ENCODE measurements at places on chromosomes 2 and 18.

GRCh38 chr2:18176679-18177215 lies 298.3 kb downstream of the KCNS3 start:
- no peak for DNase-seq

DNA sequence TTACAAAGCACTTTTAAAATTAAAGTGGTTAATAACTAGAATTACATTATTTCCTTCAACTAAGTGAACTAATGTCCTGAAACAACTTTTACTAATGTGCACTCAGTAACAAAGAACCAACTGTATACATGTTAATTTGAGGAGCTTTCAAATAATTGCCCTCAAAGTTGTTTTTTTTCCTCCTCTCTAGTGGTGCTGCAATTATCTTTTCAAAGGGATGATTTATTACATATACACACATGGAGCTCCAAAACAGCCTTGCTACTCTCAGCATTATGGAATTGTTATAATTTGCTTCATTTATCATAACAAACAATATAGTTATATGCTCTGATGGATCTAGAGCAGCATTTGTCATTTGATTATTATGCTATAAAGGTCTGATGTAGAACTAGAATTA lies 246.3 kb upstream of the RASGRP3 start:
- no peak for DNase-seq

- DNase-seq = no peak
Observed at GRCh38 chr2:101150306-101151145, 656 bp downstream of the TBC1D8 start.

- no peak for DNase-seq
Observed at GRCh38 chr2:161307676-161308075, 549 bp upstream of the PSMD14 start.

- no peak for DNase-seq
Observed at GRCh38 chr2:148508878-148509287, 135.7 kb upstream of the EPC2 start.

DNA sequence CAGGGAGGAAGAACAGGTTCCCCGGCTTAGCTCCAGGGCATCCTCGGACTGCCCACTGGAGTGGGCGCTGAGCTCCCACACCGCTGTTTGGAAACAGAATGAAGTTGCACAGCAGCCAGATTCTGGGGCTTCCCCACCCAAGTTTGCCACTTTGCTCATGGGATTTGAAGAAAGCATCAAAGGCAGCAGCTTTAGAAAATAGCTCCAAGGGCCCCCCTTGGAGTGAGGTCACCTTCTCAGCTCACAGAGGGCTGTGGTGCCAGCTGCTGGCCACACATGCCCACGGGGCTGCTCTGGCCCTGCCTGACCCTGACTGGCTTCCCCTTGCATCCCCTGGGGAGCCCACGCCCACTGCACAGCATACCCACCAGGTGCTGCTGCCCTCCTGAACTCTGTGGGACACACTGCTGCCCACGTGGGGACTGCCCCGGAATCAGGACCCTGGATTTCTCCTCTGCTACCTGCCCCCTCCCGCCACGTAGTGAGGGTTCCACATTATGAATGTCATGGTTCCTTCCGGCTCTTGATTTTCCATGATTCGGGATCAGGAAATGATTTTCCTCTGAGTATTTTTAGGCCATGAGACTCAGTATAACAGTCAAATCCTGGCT lies 70.3 kb downstream of the TGOLN2 start:
- DNase-seq = no peak

DNA sequence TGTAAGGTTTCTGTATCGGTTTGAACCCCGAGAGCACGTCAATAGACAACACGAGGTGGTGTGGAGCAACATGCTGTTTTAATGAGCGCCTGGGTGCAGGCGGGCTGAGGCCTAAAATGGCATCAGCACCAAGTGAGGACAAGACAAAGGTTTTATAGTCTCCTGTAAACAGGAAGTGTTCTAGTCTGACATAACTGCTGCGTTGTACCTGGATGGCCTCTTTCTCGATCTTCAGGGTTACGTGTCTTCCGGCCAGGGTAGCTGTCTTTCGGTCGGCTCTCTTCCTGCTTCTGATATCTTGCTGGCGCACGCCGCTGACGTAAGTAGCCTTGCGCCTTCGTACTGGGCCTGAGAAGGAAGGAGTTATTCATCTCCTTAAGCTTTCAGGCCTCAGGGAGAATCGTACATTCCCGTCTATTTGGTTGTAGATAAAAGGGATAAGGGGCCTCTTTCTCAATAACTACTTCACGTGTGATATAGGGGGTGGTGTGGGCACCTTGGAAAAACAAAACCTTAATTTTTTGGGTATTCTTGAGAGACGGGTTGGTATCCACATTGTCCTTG lies 53.5 kb downstream of the KYNU start:
- no peak for DNase-seq

- no peak for DNase-seq
Observed at GRCh38 chr18:25180973-25181548, 170.9 kb downstream of the ZNF521 start.

Measured in right atrium auricular region (tissue), 2 donors.